ENCODE measurements at places on chromosomes 12 and 14. TPM values are rescaled to one million over a fixed set of nuclear protein-coding genes. Genes with fewer than 3 reads are reported as not detected.

The RPS6KL1 gene
- not detected for total RNA-seq

GRCh38 chr14:100060760-100061159, 4.5 kb upstream of the EVL start:
- no peak for DNase-seq

DNA sequence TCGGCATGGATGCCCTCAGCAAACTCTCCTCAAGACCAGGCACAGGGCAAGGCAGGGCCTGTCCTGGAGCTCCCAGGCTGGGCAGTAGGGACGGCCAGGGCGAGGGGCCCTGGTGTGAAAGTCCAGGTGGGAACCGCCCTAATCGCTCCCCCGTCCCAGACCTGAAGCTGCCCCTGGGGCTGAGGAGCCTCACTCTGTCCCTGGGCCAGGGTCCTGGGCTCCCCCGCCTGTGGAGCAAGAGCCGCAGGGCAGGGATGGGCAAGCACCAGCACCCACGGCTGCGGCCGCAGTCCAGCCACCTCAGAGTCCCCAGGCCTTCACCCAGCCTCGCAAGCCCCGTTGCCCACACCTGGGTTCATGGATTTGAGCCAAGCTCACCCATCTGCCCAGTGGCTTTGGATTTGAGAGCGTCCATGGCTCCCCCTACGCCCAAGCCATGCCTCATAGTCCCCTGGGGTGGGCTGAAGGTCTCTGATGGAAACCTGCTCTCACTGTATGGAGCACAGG, 102.4 kb upstream of the C14orf180 start:
- DNase-seq, result no peak

DNA sequence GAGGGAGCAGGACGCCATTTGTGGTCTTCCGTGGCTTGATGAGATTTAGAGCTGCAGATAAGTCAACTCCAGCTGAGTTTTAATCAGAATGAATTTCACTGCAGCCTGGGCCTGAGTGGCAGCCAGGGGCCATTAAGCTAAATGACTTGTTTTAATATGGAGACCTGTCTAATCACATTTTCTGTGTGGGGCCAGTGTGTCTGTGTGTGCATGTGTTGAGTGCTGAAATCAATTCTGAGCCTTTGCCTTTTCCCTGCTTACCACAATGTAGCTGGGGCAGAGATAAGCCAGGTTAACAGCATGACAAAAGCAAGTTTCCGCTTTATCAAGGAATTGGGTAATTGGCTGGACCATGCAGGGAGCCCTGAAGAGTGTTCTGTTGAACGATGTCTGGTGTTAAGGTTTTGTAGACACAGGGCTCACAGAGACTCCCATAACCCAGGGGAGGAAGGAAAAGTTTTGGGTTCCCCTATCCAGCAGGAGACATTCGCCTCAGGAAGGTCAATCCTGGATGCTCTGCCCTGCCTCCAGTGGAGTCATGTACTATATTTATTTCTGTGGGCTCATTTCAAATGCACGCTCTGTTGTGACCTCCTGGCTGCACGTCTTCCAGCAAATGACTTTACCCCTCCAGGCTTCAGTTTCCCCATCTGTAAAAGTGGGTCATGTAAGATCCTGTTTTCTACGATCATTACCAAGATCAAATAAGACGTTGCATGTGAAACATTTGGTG, 24.2 kb downstream of the RPH3A start:
- no peak for DNase-seq

GRCh38 chr12:53652366-53652765, 23.5 kb downstream of the ATP5MC2 start:
- peak; percentile 38 for DNase-seq

DNA sequence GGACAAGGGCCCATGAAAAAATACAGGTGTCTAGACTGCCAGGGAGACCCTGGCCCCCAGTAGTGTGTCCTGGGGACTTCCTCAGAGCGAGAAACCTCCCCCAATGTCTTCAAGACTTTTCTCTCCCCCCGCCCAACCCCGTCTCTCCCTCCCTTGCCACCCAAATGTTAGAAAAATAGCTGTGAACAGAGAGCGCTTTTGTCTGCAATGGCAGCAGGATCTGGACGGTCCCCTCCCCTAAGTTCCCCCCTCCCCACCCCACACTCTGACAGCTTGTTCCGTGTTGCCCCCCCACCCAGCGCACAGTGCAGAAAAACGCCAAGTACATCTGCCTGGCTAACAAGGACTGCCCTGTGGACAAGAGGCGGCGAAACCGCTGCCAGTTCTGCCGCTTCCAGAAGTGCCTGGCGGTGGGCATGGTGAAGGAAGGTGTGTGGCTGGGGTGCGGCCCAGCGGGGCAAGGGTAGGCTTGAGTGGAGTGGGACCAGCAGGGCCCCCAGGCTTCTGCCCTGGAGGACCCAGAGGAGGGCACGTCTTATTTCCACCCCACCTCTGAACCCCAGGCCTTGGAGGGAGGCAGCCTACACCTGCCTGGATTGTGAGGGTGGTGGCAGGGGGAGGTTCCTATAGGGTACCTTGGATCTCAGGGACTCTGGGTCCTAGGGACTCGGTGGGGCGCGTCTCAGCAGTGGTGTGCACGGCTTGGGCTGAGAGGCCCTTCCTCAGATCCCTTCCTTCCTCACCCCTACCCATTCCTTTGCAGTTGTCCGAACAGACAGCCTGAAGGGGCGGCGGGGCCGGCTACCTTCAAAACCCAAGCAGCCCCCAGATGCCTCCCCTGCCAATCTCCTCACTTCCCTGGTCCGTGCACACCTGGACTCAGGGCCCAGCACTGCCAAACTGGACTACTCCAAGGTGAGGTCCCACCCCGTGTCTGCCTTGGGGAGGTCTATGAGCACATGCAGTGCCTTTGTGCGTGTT, 4.8 kb downstream of the NR4A1 start:
- no peak for DNase-seq
